ENCODE measurements at places on chromosomes 6 and 20.

DNA sequence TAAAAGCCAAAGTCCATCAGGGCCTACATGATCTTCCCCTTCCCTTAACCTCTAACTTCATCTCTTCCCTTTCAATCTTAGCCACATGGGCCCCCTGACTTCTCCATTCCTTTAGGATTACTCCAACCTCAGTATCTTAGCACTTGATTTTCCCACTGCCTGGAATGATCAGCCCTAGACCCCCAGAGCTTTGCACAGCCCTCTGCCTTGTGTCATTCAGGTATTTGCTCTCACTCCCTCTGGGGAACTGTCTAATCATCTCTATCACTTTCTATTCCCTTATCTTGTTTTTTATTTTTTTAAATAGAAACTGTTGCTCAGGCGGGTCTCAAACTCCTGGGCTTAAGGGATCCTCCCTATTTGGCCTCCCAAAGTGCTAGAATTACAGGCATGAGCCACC is 13.3 kb upstream of the ZNFX1 start:
- DNase-seq: no peak

DNA sequence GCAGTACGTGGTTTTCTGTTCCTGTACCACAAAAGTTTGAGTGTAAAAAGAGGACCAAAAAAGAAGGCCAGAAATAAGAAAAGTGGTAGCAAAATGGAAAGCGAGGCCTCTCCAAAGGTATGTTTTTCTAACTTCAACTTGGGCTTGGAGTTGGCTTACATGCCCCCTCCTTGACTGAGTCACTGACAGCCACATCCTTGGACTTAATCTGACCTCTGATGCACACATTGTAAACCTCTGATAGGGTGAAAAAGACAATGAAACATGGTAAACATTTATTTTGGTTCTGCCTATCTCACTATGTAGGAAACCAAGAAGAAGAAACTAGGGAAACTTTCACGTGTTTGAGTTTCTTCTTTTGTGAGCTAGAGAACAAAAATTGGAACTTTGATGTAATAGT is 503.2 kb upstream of the ID4 start:
- DNase-seq: no peak

DNA sequence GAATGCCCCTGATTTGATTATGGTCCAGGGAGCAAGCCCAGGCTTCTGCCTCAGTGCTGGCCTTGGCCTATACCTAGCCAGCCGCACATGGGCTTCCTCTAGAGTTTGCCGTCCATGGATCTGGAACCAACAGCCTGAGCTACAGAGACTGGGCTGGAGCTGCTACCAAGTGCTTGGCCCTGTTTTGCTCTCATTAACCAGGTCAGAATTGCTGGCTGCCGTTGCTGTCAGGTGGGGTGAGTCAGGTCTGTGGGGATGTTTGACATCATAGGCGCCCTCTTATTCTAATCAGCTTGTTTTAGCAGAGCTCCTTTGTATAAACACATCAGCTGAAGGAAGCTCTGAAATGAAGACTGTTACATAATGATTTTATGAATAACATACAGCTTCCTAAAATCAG is 83.1 kb upstream of the PHACTR2 start:
- DNase-seq: no peak

GRCh38 chr6:157770946-157771345 is 52.1 kb upstream of the SNX9 start:
- no peak for DNase-seq

- no peak for DNase-seq
Measured at GRCh38 chr20:32385541-32385940, 27.4 kb downstream of the ASXL1 start.

DNA sequence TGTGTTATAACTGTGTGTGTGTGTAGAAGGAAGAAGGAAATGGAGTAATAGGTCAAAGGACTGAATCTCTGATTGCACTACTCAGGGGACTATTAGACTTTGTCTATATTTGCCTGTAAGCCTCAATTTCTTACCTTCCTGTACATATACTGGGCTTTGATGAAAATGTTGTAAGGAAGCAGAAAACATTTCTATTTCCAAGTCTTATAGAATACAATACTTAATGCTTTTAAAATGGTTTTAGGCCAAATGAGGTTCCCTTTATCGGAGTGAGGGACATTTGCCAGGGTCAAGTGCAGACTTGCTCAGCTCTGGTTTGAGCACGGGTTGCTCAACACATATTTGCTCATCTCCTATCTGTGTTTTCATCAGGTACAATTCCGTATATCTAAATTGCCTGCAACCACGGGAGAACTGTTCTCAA is 28.3 kb downstream of the MEP1A start:
- DNase-seq: no peak

DNA sequence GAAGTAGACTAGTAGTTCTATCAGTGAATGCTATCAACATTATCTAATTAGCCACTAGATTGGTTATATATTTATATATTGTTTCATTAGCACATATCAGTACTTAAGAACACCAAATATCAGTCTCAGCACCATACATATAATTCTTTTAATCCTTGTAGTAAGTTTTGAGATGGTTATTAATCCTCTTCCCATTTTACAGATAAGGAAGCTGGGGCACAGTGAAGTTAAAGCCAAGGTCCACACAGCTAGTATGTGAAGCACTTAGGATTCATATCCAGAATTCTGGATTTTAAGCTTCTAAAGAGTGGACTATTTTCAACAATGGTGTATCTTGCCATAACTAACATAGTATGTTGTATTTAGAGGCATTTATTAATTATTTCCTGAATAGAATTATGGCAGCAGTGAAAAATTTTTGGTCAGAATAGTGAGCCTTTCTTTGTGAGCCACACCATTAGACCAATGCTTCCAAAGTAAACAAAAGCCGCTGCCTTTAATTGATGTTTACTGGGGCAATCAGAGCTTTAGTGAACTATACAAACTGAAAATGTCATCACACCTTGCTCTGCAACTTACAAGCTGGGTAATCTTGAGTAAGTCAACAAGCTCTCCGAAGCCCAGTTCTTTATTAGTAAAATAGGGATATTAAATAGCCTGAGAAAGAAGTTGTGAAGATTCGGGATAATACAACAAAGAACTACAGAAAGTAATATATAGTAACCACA is 41.9 kb upstream of the HBS1L start:
- DNase-seq: no peak
